ENCODE measurements at places on chromosomes 2 and 18.

DNA sequence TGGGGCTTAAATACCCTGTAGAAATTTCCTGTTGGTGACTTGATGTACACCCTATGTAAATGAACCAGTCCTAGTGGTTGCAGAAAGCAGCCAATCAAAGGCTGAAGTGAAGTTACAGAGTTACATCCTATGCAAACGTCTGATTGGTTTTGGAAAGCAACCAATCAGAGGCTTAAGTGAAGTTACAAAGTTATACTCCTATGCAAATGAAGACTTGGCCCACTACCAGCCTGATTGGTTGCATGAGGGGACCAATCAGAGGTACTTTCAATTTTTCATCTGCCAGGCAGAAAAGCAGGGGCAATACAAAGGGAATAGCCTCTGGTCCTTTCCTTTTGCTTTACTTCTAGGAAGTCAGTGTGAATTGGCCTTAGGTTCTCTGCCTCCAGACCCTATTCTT is 13.6 kb upstream of the ZNF397 start:
- DNase-seq = no peak

DNA sequence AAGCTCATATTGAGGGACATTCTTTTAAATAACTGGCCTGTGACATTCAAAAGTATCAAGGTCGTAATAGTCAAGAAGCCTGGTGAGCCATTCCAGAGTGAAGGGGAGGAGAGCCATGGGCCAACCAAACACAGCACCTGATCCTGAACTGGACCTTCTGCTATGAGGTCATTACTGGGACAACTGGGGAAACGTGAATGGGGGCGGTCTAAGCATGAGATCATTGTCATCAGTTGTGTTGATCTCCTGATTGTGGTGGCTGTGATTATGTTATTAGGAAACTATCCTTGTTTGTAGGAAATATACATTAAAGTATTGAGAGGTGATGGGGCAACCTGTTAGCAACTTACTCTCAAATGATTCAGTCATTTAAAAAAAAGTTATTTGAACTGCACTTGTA is 79.3 kb downstream of the FBXO15 start:
- DNase-seq = no peak

DNA sequence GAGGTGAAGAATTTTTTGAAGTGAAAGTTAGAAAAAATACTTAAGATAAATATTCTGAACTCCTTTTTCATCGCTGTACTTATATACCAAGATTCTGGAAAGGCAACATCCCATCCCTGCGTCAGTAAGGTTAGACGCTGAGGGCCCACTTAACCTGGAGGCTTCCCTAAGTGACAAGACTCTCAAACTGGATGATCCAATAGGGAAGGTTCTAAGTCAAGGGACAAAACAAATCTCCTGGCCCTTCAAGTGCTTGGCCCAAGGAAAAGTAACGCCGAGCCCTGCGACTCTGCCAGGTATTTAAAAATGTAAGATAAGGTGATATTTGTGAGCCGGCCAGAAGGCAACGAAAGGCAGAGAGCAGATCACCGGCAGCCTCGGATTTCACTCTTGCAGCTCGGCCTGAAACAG is 1.3 kb downstream of the STK39 start:
- peak; percentile 16 for DNase-seq

- DNase-seq = no peak
These were observed 15.0 kb upstream of the CPS1 start for GRCh38 chr2:210541290-210541902.

- peak; percentile 86 for DNase-seq
These were observed 186.6 kb downstream of the NRP2 start for GRCh38 chr2:205868773-205869333.

- DNase-seq = peak; percentile 80
These were observed 116.0 kb downstream of the ABCA12 start for GRCh38 chr2:215022418-215022817.

DNA sequence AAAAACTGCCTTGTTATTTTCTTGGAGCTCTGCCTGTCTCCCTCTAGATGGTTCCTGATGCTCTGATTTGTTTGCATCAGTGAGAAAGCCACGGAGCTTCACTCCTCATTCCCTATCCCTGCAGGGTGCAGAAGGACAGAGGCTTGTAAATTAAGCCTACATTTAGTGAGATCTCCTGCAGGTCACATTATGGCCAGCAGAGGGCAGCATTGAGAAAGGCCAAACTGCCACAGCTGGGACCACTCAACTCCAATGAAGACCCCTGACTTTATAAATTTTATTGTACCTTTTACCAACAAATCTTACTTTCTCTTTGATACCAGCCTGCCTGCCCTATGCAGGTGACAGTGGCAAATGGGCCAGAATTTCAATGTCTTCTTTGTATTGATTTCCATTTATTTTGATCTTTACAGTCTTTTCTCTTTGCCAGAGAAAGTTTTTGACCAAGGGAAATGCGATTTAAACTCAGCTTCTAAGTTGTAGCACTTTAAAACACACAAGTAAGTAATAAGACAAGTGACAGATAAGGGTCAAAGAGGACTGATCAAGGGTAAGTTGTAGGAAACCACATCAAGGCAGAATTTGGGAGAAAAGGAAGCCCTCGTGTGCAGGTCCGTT is 1029.1 kb upstream of the KLHL29 start:
- DNase-seq = no peak

DNA sequence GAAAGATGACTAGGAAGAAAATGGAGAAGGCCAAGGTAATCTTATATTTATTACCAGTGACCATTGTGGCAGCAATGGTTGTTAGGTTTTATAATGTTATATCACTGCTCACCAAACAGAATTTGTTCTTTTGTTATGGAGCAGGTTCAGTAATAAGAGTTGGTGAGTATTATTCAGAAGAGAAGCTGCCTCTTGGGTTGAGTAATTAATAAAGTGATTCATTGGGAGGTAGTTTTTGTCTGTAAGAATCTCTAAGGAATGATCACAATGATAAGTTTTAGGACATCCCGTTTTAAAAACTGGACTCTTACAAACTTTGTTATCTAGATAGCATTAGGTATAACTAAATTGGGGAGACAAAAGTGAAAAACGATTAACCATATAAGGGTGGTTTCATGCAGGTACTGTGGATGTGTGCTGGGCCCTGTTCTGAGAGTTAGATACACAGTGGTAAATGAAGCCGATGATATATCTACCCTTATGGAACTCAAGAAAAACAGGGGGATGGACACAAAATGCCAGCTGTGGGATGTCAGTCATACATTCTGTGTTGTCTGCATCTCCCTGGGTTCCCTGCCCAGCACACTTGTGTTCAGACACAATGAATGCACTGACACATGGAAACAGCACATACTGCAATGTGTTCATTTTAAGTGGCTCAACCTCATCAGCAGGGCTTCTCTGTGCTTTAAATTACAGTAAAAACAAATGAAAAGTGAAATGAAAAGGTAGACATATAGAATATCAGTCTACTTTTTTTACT is 7.5 kb downstream of the MAP4K4 start:
- DNase-seq = peak; percentile 27

- no peak for DNase-seq
These were observed 195.7 kb upstream of the MMADHC start for GRCh38 chr2:149783284-149783683.

DNA sequence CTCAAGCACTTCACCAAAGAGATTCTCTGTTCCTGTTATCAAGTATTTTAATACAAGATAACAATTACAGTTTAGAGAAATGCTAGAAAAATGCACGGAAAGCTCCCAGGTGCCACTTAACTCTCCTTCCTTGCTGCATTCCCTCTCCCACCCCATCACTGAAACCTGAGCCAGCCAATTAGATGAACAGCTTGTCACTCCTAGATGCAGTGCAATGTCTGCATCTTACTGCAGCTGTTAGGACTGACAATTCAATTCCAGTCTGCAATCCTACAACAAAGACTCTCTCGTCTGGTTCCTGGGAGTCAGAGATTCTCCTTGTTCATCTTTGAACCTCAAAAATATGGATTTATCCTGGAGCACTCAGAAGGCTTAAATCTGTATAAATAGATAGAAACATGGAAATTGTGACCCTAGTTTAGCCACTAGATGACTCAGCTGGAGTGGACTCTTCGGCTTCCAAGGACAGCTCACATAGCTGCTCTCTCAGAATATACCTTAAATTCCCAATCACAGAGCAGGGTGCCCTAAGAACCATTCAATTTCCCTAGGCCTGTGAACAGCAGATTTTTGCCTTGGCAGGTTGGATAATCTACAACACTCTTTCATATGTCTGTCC is 311.1 kb downstream of the NRXN1 start:
- DNase-seq = peak; percentile 12

GRCh38 chr2:195395362-195395761 is 261.7 kb upstream of the SLC39A10 start:
- peak; percentile 67 for DNase-seq

DNA sequence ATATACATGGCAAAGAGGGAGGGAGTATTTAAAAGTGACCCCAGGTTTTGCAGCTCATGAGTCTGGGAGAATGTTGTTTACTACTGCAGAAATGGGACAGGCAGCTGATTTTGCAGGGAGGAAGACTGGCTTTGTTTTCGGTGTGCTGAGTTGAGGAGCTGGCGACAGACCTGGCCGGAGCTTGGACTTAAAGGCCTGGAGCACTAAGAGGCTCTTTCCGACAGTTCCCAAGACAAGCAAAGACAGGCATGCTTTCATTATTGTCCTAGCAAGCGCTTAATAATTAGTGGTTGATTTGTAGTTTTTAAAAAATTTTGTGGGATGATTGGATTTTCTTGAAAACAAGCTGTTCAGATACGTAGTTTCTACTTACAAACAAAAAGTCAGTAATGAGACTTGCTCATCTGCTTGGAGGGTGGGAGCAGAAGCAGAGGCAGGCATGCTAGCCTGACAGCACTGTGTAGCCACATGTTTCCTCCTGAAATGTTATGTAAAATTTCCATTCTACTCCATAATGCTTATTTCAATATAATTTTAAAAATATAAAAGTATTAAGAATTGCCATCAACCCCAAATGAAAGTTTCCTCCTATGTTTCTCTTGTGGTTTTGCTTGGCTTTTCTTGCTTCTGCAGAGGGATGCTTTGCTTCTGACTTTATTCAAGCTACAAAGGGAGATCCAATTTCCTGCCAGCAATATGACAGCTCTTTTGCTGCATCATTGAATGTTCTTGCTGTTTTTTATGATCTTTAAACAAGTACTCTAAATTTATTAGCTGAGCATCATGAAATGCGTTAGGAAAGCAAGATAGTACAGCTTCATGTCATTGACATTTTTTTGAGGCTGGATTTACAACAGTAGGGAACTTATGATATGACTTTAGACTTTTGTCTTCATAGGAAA is 75.8 kb downstream of the PHLPP1 start:
- peak; percentile 74 for DNase-seq

GRCh38 chr2:74457549-74458131 is 598 bp upstream of the WBP1 start:
- DNase-seq = no peak

GRCh38 chr2:164009756-164010337 is 274.0 kb upstream of the FIGN start:
- DNase-seq = no peak

DNA sequence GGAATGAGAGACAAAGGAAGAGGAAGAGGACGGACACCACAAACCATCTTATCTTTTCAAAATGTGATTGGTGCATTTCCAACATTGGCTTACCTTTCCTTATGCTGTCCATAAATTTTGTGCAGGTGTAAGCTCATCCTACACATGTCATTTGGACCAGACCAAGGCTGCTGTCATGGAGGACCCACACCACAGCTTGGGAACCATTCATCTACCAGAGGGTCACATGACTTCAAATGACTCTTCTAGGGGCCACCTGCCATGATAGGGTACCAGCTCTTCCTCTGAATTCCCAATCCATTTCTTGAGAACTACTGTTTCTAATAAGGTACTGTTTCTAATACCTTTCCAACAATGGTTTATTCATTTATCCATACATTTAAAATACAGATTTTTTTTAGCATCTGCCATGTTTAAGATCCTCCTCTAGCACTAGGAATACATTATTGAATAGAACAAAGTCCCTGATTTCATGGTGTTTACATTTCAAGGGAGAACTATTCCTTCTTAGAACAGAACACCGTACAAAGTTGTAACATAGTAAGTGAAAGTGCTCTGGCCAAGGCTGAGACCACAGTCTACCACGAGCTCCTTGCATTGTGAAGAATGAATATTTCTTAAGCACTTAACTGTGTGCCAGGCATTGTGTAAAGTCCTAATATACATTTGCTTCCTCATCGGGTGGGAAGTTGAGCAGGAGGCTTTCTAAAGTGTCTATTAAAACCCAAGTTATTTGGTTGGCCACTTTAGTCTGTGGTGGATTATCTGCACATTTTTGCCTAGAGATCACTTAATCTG is 246.1 kb upstream of the FN1 start:
- DNase-seq = no peak

GRCh38 chr2:237955640-237956401 is 11.0 kb upstream of the UBE2F start:
- DNase-seq = no peak

GRCh38 chr2:165573534-165574461 is 104.3 kb downstream of the CSRNP3 start:
- peak; percentile 47 for DNase-seq

- no peak for DNase-seq
These were observed 83.5 kb upstream of the RAB12 start for GRCh38 chr18:8525692-8526091.

GRCh38 chr2:171491292-171491691 is 31.0 kb upstream of the CYBRD1 start:
- no peak for DNase-seq

GRCh38 chr2:154713675-154714074 is 15.2 kb downstream of the KCNJ3 start:
- no peak for DNase-seq

- no peak for DNase-seq
These were observed 3.3 kb downstream of the CIB4 start for GRCh38 chr2:26637811-26638310.

DNA sequence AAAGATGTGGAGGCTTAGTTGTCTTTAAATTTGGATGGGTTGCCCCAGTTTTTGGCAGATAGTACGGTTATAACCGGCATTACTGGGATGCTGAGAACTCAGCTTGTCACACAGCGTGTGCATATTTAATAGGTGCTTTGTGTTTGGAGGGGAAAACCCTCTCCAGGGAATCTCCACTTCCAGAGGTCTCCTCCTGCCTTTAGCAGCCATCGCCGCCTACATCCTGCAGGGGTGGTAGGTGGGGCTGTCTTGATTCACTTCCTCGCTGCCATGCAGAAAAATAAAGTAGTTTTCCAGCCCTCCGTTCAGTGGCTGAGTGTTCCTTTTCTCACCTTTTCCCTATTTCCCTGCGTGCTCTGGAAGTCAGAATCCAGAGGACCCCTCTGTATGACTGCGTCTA is 76.4 kb downstream of the ITGB1BP1 start:
- DNase-seq = no peak

- no peak for DNase-seq
These were observed 899.5 kb upstream of the FAM98A start for GRCh38 chr2:34498561-34498960.

DNA sequence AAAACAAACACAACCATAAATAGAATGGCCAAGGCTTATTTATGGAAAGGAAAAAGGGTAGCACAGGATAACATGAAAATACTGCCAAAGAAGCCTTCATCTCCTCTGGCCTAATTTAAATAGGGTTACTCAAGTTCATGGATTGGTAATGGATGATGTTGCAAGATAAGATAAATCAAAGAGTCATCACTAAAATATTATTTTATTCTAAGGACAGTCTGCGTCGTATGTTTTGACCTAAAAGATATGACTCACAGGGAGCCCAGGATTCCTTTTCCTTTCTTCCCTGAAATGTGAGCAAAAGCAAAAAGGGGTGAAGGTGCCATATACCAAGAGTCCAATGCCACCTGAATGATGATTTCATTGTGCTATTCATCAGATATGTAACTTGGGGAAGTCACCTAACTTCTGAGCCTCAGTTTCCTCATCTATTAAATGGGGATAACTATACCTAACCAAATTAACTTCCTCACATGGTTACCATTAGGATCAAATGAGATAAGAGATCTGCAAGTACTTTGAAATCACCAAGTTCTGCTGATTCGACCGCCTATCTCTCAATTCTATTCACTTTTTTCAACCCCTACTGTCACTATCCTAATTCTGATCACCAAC is 137.7 kb downstream of the THADA start:
- DNase-seq = peak; percentile 74
